ENCODE measurements at places on chromosomes 2 and 18.

- DNase-seq, result no peak
These were observed 2.0 kb upstream of the FAM117B start for GRCh38 chr2:202632682-202633290.

- DNase-seq, result no peak
These were observed 265.4 kb upstream of the DLGAP1 start for GRCh38 chr18:4720518-4720917.

DNA sequence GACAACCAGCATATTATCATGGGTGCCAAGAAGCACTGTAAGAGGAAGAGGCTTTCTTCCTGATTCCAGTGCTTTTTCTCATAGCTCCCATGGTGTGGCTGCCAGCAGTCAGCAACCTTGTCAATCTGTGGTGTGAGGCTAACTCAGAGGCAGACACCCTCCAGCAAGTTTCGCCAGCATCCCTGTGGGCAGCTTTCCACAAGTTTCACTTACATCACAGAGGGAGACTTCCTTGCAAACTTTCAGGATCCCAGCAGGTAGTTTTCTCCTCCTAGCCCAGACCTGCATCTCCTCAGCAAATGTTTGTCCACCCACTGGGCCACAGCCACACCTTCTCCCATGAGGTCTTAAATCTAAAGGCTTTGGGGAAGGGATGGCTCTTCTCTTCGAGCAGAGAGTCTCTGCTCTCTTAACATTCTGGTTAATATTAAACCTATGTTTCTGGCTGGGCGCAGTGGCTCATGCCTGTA is 9.1 kb downstream of the DNAH7 start:
- no peak for DNase-seq

GRCh38 chr2:120831086-120831485 is 95.4 kb downstream of the GLI2 start:
- no peak for DNase-seq

GRCh38 chr18:29753379-29753778 is 1289.2 kb downstream of the DSC3 start:
- DNase-seq, result no peak

DNA sequence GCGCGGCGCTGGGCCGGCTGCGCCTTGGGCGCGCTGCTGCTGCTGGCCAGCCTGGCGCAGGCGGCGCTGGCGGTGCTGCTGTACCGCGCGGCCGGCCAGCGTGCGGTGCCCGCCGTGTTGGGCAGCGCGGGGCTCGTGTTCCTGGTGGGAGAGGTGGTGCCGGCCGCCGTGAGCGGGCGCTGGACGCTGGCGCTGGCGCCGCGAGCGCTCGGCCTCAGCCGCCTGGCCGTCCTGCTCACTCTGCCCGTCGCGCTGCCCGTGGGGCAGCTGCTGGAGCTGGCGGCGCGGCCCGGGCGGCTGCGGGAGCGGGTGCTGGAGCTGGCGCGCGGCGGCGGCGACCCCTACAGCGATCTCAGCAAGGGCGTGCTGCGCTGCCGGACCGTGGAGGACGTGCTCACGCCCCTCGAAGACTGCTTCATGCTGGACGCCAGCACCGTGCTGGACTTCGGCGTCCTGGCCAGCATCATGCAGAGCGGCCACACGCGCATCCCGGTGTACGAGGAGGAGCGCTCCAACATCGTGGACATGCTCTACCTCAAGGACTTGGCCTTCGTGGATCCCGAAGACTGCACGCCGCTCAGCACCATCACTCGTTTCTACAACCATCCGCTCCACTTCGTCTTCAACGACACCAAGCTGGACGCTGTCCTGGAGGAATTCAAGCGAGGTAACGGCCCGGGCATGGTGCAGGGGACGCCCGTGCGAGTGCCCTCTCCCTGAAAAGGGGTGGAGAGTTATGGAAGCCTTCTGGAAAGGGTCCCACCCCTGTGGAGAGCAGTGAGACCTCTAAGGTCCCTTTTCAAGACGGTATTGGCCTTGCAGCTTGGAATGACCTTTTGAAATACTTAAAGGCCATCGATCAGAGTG is 1.0 kb downstream of the CNNM3 start:
- no peak for DNase-seq

- no peak for DNase-seq
These were observed 47.9 kb downstream of the EFR3B start for GRCh38 chr2:25089605-25090315.

Measured in midbrain (tissue), 1 donor.